ENCODE measurements at places on chromosomes 7 and 10.

- DNase-seq = no peak
Observed at GRCh38 chr10:127347202-127347959, 151.0 kb upstream of the INSYN2A start.

- no peak for DNase-seq
Observed at GRCh38 chr7:127900732-127901685, 130.2 kb downstream of the LRRC4 start.

- DNase-seq = no peak
Observed at GRCh38 chr10:30869566-30869965, 162.1 kb downstream of the ZNF438 start.

- no peak for DNase-seq
Observed at GRCh38 chr7:48428091-48428684, 256.9 kb downstream of the ABCA13 start.

DNA sequence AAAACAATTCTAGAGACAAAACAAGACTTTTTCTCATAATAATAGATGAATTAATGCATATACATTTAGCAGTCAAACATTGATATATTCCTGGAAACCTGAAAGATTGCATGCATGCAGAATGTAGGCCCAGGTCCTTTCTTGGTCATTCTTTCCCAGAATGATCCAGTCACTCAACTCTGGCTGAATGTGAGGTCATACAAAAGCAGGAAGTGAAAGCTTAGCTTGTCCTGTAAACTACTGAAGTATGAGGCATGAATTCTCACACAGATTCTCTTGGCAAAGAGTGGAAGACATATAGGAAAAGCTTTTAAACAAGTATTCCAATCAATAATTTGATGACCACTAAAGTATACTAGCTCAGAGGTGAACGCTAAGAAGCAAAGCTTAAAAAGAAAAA is 253.9 kb downstream of the PPP1R3A start:
- no peak for DNase-seq

- DNase-seq = no peak
Observed at GRCh38 chr10:53013201-53013810, 240.7 kb upstream of the MBL2 start.

DNA sequence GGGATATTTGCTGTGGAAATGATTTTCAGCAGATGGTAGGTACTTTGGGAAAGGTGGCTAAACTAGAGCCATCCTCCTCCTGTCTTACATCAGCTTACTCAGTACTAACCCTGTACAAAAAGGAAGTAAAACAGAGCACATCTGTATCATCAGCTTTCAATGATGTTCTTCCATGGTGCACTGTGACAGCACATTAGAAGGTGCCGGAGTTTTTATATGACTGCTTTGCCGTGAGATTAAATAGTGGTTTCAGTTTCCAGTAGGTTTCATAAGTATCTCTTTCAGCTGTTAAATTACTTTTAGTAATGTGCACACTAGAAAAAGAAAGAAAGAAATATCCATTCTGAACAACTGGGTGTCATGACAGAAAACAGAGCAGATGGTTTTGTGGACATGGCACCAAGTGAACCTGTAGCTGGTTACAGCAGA is 86.5 kb downstream of the ARID5B start:
- no peak for DNase-seq

DNA sequence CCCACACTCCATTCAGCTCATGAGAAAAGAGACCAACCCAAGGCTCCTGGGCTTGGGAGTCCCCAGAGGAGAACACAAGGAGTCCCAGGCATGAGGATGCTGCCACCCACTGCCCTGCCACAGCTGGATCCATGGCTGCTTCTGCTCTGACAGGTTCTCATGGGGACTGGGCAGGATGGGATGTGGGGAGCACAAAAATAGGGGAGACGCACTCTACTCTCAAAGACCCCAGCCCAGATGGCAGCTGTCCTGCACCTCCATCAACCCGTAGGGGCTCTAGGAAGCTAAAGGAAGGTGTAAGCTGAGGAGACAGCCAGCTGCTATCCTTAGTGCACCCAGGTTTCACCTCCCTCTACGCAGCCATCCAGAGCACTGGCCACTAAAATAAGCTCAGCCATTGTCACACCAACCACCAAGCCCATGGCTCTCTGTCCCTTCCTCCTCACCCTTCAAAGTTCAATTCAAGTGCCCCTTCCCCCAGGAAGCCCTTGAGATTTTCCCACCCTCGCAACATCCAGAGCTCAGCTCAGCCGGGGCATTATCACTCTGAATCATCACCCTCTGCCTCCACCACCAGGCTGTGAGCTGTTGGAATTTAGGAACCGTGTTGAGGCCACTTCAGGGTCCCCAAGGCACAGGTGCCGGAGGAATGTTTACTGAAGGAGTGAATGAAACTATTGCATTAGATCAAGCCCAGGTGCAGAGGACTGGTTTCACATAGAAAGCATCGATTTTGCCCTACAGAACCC is 142.1 kb downstream of the GRID1 start:
- no peak for DNase-seq

DNA sequence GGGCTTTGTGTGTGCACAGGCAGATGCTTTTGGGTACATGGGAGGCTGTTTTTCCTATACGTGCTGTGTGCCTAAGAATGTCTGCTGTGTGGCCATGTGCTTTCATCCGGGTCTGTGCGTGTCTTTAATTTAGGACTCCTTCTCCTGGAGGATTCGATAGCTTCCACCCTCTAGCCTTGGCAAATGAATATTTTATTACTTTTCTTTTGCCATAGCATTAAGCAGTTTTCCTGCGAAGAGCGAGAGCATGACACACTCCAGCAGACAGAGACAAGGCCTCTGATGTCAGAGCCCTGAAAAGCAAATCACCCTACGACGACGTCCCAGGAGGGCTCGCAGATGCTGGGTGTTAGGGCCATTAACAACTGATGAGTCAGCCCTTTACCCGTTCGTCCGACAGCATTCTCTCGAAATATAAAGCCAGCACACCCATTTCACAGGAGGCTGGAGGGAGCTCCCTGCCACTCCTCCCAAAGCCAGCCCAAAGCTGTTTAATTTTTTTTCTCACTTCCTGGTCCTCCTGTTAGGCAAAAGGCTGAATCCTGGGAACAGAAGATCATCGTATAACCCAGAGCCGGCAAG is 311.3 kb upstream of the ZMIZ1 start:
- peak; percentile 94 for DNase-seq

DNA sequence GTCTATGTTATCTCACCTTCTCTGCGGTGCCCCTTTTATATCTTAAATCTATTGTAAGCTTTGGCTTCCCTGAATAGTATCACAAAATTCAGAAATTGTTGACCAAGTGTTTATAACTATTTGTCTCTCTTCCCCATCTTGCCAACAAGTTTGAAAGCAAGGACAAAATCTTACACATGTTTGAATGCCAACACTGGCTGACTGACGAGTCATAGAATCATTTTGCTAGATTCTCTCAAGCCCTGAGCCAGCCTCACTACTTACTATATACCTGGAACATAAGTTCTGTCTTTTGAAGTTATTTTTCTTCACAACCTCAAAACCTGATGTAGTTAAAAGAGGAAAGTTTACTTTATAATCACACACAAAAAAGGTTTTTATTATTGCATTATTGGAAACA is 700.7 kb downstream of the PHTF2 start:
- DNase-seq = peak; percentile 32

GRCh38 chr10:18260310-18260922 is 120.2 kb downstream of the CACNB2 start:
- DNase-seq = no peak

- peak; percentile 73 for DNase-seq
Observed at GRCh38 chr7:100065452-100066186, 15.9 kb downstream of the ZNF3 start.

DNA sequence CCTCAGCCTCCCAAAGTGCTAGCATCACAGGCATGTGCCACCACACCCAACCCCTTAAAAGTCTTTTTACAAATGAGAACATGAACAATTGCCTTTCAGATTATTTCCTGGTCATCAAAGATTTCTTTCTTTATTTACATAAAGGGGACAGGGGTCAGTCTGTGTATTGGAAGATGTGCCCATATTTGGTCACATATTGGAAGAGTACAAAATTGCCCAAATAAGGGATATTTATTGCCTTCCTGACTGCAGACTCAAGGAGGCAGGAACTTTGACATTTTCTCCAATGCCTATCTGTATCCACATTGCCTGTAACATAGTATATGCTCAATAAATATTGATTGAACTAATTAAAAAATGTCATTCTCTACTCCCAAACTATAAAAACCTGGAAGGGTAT is 25.9 kb upstream of the HERPUD2 start:
- DNase-seq = no peak

GRCh38 chr10:119550827-119551226 is 8.3 kb upstream of the RGS10 start:
- no peak for DNase-seq

DNA sequence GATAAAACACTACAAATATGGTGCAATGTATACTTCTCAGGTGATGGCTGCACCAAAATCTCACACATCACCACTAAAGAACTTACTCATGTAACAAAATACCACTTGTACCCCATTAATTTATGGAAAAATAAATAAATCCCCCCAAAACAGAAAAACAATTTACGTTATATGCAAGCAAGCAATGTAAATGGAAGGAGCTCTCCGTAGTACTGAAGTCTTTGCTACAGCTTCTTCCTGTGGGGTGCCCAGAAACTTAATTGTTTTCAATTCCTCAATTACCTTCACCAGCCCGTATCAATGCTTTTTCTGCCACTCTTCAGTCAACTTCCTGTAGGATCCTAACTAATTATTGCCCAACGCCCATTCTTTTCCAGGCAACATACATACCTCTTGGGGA is 138.1 kb downstream of the RELN start:
- peak; percentile 6 for DNase-seq

GRCh38 chr7:32093415-32094408 is 23.5 kb upstream of the PDE1C start:
- peak; percentile 84 for DNase-seq

DNA sequence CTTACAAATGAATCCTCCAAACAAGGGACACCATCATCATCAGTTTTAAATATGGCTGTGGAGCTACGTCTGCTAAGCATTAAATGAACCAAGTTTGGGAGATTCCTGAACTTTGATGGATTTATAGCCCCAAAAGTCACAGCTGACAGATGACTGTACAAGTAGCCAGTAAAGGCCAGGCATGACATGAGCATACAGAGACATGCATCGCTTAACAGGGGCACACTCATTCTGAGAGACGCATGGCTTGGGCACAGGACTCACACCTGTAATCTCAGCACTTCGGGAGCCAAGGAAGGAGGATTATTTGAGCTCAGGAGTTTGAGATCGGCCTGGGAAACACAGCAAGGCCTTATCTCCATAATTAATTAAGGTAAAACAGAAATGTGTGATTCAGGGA is 166.2 kb downstream of the PARD3 start:
- no peak for DNase-seq

DNA sequence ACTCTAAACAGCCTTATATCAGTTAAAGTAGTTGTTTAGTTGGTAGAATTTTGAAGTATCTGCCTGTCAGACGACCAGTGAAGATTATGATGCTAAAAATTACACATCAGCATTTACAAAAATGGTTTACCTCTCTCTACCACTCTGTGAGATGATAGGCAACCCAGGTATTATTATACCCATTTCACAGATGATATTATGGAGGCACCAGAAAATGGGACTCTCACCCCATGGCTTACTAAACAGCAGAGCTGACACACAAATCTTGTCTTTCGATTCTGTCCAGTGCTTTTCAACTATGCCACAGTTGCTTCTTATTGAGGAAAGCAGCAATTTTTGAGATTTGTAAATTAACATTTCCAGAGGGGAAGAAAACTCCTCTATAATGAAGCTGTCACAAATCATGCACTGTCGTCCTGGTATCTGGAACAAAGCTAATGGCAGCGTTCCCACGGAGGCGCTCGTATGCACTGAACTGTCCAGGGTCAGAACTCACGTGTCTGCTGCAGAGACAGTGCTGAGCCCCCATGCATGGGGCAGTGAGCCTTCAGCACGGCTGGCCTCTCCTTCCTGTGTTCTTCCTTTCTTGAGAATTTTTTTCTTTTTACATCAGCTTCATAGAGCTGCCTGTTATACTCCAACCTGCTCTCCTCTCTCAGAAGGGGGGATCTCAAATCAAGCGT is 381.1 kb downstream of the SDK1 start:
- no peak for DNase-seq

- no peak for DNase-seq
Observed at GRCh38 chr10:29687421-29688164, 52.8 kb upstream of the SVIL start.

- DNase-seq = no peak
Observed at GRCh38 chr10:84221916-84222315, 3.4 kb downstream of the LRIT2 start.

- DNase-seq = no peak
Observed at GRCh38 chr10:31528831-31529230, 209.8 kb downstream of the ZEB1 start.

GRCh38 chr7:7054252-7054830 is 128.0 kb upstream of the C1GALT1 start:
- DNase-seq = no peak

- DNase-seq = peak; percentile 62
Observed at GRCh38 chr7:151756076-151756731, 120.7 kb downstream of the PRKAG2 start.

GRCh38 chr10:3364768-3365480 is 192.3 kb upstream of the PITRM1 start:
- no peak for DNase-seq

DNA sequence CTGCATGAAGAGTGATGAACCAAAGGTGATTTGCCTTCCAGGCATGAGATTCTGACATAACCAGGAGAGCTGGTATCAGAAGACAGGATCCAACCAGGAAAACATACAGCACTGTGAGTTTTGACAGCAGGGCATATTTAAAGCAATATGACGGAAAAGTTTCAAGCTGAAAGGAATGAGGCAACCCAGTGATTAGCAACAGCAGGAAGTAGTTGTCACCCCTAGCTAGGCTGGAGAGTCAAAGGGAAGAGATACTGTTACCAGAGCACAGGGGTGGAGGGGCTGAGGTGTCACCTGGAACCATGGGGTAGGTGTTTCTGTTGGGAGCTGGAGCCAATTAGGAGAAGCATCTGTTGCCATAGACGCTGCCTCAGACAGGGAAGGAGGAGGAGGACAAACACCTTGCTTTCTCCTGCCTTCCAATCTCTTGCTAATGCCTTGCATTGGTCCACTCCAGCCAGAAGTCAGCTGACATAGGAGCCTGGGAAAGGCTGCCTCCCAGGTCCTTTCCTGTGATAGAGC is 125.4 kb upstream of the SORCS3 start:
- DNase-seq = no peak

DNA sequence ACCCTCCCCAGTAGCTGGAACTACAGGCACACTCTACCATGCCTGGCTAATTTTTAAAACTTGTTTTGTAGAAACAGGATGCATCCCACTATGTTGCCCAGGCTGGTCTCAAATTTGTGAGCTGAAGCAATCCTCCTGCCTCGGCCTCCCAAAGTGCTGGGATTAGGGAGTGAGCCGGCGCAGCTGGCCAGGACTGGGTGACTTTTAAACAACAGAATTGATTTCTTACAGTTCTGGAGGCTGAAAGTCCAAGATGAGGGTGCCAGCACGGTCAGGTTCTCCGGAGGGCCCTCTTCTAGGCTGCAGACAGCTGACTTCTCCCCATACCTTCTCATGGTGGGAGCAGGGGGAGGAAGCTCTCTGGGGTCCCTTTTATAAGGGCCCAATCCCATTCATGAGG is 75.2 kb upstream of the CHST15 start:
- no peak for DNase-seq

- DNase-seq = no peak
Observed at GRCh38 chr10:28307267-28307666, 4.4 kb upstream of the MPP7 start.
